ENCODE measurements at places on chromosomes 1 and 21. TPM values are rescaled to one million over a fixed set of nuclear protein-coding genes. Genes with fewer than 3 reads are reported as not detected.

DNA sequence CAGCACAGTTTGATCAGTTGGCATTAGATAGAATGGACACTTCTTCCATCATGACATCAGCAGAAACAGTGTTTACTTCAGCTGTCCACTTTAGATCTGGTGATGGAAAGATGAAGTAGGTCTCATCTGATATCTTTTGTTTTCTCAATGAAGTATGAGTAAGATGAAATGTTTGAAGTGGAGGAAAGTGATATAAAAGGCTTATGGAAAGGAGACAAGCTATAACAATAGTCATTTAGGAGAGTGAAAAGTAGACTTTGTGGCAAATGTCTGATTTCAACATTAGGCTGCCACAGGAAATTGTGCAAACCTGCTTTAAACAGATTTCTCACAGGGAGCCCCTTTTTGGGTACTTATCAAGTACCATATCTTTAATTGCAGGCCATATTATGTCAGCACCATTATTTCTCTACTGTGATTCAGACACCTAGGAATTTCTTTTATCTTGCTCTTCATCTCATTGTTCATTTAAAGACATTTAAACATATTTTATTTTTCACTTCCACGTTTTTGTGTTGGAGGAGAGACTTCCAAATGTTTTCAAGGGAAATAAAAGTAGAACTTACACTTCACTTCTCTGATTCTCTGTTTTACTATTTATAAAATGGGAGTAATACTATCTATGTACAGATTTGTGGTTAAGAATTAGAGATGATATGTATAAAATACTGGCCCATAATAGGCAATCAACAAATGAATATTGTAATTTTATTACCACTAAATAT is 18.1 kb downstream of the PDC start:
- no peaks in the 10 kb centered on the region for H3K27me3 ChIP-seq
- no peak overlapping the region for H3K27ac ChIP-seq
- DNase-seq = no peak
- H3K4me3 ChIP-seq = no peak overlapping the region

DNA sequence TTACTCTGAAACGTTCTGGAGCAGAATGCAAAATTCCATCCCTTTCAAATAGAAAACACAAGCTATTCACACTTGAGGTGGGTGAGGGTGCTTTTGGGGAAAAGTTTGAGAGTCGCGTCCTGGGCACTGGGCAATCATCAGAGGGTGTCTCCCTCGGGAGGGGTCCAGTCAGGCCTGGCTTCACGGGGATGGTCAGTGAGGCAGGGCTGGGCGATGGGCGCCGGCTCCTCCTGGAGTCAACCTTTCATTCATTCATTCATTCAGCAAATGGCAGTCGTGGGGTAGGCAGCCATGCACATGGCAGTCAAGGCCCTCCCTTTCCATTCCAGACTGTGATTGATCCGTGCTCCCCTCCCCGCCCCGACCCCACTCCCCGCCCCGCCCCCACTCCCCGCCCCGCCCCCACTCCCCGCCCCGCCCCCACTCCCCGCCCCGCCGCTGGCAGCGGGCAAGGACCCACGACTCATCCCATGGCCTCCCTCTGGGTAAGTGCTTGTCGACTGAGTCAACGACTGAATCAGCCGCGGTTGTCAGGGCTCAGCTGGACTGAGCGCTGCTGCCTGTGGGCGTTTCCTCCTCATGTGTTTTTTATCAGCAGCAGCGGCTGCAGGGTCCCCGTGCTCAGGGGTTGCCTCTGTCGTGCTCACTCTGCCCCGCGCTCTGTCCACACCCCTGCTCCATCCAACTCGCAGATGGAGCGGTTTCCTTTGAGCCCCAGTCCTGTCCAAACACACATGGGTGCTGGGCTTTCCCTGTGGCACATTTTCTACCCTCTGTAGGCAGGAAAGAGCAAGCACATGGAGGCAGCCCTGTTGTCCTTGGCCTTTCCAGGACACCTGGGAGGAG is 12.5 kb upstream of the SPSB1 start:
- H3K36me3 ChIP-seq = no peaks in the 10 kb centered on the region
- H3K27ac ChIP-seq = no peak overlapping the region
- H3K4me1 ChIP-seq = peaks cover 4% of the 10 kb centered on the region
- no peak for DNase-seq
- H3K27me3 ChIP-seq = no peaks in the 10 kb centered on the region

GRCh38 chr1:98325646-98326440 is 335.7 kb upstream of the SNX7 start:
- no peak overlapping the region for H3K27ac ChIP-seq
- DNase-seq = no peak
- no peaks in the 10 kb centered on the region for H3K4me1 ChIP-seq
- H3K27me3 ChIP-seq = no peaks in the 10 kb centered on the region
- H3K36me3 ChIP-seq = no peaks in the 10 kb centered on the region

DNA sequence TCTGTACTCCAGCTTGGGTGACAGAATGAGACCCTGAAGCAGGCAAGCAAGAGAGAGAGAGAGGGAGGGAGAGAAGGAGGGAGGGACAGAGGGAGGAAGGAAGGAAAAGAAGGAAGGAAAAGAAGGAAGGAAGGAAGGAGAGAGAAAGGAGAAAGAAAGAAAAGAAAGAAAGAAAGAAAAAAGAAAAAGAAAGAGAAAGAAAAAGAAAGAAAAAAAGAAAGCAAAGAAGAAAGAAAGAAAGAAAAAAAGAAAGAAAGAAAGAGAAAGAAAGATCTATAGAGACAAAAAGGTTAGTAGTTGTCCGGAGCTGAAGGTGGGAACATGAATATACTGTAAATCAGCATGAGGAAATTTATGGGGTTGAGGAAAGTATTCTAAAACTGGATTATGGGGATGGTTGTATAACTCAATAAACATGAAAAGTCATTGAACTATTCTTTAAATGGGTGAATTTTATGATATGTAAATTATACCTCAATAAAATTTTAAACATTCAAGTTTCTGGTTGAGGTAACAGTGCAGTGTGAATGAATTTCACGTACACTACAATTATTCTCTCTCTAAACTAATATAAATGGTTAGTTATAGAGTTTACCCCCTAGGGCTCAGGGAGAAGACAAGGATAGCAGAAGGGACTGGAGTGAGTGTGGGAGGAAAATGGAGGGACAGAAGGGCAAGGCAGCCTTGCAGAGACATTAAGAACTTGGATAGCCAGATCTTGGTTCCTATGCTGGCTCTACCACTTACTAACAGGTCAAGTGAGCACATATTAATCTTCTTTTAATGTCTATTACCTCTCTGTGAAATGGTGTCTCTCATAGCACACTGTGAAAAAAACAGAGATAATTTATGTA is 24.8 kb upstream of the SERTAD4 start:
- DNase-seq = no peak
- H3K36me3 ChIP-seq = no peaks in the 10 kb centered on the region
- no peaks in the 10 kb centered on the region for H3K27me3 ChIP-seq

- H3K27me3 ChIP-seq = no peaks in the 10 kb centered on the region
- peaks cover 27% of the 10 kb centered on the region for H3K4me1 ChIP-seq
- no peak overlapping the region for H3K27ac ChIP-seq
- DNase-seq = no peak
Observed at GRCh38 chr1:234730475-234730769, 120.4 kb upstream of the IRF2BP2 start.

Gene RIPK4
- total RNA-seq = 1.3 TPM

Gene CSF1
- total RNA-seq = 2.7 TPM

Gene KCND3
- total RNA-seq = 0.09 TPM

Gene UCHL5
- total RNA-seq = 21.8 TPM

Gene FLG2
- total RNA-seq = not detected

Gene SHISA4
- 3.0 TPM for total RNA-seq

Gene CD1D
- 0.77 TPM for total RNA-seq
